Stimulated activated CD4-positive, alpha-beta T cell treated with anti-CD3 and anti-CD28 coated beads, TNF-alpha, amount 100 ng/mL, for 1 hour (primary cell): ENCODE measurements at places on chromosomes 4 and X.
A peak's percentile ranks its signal among the peaks of the same experiment; 100 is the strongest.

DNA sequence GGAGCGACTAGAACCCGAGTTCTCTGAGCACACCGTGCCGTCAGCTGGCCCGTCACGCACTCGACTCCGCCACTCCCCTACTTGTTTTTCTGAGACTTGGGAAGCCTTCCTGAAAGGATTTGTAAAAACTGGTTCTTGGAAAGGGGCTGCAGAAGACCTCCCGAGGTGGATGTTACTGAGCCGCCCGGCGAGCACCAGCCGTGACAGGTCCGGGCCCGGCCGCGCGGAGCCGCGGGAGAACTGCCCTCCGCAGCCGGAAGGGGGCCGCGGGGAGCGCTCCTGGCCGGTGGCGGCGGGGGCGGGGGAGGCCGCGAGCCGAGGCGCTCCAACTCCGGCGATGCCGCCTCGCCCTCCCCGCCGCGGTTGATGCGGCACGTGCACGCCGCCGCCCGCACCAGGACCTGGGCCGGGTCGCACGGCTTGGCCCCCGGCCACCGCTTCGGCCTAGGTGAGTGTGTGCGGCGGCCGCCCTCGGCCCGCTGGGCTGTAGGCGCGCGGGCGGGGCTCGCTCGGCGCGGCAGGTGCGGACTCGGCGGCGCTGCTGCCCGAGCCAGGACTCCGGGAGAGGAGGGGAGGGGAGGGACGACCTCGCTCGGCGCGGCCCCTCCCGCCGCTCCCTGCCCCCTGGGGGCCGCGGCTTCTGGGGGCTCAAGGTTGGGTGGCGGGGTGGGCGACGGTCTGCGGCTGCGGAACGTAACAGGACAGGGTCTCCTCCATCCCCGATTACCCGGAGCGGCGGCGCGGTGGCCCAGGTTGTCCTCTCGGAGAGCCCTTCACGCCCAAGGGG is 1.7 kb downstream of the SPRY1 start:
- peak; percentile 44 for DNase-seq

DNA sequence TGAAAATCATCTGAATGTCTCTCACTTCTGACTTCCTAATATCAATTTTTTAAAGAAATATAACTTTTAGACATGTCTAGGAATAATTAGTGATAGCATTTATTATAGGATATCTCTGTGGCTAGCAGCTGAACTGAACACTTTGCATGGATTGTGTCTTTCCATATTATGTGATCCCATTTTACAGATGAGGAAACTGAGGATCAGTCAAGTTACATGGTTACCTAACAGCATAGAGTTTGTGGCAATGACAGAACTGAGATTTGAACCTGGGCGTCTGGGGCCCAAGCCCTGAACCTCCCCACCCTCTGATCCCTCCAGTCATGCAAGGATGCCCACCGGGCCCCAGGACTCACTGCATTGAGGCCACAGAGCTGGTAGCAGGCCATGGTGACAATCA is 101.3 kb downstream of the SLC2A9 start:
- DNase-seq: no peak

GRCh38 chrX:129706400-129707072 is 32.2 kb upstream of the XPNPEP2 start:
- DNase-seq: no peak

GRCh38 chr4:125097729-125098128 is 217.0 kb upstream of the FAT4 start:
- no peak for DNase-seq

DNA sequence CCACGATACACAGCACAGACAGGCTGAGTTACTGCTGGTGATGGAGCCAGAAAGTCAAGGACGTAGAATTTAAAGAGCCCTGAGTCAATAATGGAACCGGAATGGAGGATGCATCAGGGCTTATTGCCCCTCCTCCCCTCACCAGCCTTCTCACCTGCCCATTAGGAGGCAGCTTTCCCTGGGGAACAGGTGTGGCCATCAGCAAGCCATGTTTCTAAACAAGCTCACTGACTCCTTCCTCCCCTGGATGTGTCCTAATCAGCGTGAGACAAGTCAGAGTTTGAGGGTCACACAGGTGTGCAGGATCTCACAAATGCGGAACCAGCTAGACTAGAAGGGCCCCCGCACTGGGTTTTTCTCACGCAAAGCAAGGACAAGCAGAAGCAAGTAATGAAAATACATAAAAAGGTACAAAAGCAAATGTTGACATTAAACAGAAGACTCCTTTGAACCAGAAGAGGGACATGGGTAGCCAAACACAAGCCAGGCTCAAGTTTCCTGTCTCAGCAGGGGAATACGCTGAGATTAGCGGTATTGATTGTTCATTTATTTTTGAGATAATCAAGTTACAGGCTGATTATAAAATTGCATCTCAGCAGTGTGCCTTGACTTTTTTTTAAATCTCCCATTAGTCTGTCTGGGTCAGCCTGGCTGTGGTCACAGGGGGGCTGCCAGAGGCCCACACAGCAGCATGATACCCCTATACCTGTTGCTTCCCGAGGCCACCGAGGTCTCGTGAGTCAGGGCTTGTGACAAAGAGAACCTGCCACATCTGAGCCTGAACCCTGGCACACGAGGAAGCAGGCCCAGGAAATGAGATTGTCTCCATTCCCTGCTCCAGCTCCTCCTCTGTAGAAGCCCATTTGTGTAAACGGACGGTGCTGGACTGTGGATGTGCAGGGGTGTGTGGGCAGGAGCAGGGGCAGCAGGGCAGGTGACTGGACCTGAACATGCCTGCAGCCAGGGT is 37.4 kb downstream of the CCKAR start:
- no peak for DNase-seq

DNA sequence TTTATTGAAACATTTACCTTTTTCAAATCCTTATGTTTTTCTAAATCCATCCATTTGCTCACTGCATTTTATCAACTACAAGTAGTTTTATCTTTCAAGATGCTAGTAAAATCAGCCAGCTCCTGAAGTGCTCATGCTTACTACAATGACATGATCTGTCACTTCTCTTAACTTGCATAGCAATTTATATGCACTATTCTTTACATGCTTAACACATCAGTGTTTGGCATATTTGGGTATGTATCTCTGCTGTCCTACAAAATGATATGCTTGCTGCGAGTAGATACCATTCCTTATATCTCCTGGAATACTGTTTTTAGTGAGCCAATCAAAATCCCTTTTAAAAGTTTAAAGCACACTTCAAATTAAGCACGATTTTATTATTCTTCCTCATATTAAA is 2726.8 kb downstream of the PCDH7 start:
- DNase-seq: no peak

DNA sequence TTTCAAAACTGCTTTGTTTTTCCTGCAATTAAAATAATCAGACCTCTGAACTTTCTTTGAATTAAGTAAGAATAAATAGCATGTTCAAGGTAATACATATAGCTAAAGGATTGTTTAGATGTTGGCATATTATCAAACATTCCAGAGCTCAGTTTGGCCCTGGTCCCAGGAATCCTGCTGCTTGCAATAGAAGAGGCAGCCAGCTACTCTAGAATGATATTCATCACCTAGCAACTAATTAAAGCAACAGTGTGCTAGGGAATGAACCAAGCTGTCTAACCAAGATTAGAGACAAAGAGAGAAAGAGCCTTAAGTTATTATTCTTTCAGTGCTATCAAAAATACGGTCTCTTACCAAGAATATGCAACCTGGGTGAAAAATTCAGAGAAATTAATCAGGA is 460.9 kb downstream of the GABRG1 start:
- no peak for DNase-seq

DNA sequence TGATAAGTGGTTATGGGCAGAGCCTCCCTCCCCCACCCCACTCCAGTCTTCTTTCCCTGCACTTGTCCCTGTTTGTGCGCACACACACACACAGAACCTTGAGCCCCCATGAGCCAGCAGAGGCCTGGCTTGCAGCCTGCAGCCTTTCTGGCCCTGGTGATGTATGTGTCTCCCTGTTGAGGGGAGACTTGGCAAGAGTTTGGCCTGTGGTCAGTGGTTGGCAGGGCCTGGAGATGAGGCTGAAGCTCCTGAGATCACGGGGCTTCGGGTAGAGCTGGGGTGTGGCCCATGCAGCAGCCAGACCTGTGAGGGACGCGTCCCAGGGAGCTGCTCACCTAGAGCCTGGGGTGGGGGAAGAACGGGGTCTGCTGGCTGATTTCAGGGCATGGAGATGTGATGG is 2.3 kb downstream of the GPR173 start:
- DNase-seq: no peak

DNA sequence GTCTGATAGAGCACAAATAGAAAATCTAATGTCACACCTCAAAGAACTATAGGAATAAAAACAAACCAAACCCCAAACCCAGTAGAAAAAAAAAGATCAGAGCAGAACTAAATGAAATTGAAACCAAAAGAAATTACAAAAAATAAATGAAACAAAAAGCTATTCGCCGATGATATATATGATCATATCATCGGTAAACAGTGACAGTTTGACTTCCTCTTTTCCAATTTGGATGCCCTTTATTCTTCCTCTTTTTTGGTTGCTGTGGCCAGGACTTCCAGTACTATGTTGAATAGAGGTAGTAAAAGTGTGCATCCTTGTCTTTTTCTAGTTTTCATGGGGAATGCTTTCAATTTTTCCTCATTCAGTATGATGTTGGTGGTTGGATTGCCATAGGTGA is 215.3 kb upstream of the AR start:
- DNase-seq: no peak
